ENCODE measurements at places on chromosomes 11 and 22.

GRCh38 chr22:24876700-24877099 is 69.8 kb downstream of the LHFPL7 start:
- no peak for DNase-seq

DNA sequence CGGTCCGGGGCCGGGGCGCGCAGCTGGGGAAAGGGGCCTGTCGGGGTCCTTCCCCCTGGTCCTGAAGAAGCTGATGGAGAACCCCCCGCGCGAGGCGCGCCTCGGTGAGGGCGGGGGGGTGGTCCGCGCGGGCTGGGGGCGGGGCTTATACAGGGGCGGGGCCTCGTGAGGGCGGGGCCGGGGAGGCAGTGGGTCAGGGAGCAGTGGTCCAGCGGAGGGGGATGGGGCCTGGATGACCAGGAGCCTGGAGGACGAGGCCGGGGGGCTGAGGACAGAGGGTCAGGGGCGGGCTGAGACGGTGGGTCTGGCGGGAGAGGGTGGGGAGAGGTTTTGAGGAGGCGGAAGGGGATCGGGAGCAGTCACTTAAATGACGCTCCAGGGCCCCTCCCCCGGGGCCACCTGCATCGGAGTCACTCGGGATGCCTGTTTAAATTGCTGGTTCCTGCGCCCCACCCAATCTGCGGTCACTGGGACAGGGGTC is 396 bp downstream of the TEF start:
- DNase-seq: peak; percentile 46

DNA sequence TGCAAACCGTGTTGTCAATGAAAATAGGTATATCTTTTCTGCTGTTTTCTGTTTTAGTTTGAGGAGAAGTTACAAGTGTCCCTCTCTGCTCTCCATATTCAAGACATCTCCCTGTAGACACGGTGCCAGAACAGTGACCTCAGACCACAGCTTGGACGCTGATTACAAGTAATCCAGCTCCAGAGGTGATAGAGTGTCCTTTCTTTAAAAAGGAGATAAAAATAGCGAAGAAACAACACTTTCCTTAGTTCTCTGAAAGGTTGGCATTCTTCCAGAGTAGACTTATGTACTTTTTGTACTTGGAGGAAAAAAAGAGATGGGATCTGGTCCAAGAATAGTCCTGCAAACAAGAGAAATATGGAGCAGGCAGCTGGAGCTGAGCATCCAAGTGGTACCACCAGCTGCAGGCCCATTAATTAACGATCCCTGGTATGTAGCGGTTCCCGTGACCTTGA is 43.0 kb upstream of the WT1 start:
- peak; percentile 35 for DNase-seq

GRCh38 chr22:45640941-45641621 is 30.6 kb upstream of the ATXN10 start:
- DNase-seq: no peak

DNA sequence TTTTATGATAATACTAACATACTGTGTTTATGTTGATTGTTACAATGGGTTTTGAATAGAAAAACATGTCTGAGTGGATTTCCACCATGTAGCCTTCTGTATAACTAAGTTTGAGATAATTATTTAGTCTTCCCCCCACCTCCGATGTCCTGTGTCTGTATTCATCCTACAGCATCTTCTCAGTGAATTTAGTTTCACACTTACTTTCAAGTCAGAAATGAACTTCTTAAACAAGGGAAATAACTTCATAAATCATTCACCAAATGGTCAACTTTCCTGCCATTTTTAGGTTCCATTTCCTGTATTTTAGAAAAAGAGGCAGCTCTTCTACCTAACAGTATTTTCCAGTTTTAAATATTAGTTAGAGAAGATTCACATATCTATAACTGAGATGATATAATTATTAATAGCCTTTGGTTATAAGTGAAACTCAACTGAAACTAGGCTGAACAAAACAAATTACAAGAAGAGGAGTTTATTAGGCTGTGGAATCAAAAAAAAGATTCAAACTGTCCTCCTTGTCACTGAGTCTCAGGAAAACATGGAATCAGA is 3.5 kb downstream of the OR51B5 start:
- DNase-seq: no peak

GRCh38 chr11:11845071-11845470 is 3.3 kb downstream of the USP47 start:
- peak; percentile 62 for DNase-seq

DNA sequence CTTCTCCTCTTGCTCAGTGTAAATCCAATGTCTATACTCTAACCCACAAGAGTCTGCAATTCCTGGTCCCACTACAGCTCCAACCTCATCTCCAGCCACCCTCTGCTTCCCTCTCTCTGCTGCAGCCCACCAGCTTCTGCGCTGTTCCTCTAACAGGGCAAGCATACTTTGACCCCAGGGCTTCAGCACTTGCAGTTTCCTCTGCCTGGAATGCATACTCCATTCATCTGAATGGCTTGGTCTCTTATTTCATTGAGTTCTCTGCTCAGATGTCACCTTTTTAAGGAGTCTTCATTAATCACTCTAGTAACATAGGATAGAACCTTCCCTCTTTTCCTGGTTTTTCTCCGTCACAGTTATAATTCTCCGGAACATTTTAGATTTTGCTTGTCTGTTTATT is 141.6 kb downstream of the BUD13 start:
- DNase-seq: no peak

GRCh38 chr11:84563356-84563755 is 1063.8 kb downstream of the DLG2 start:
- no peak for DNase-seq

GRCh38 chr22:46336119-46337078 is 885 bp downstream of the TRMU start:
- peak; percentile 11 for DNase-seq

GRCh38 chr11:111718859-111719258 is 47.3 kb downstream of the PPP2R1B start:
- no peak for DNase-seq

- peak; percentile 93 for DNase-seq
Observed at GRCh38 chr22:30287648-30288418, 1.5 kb downstream of the CASTOR1 start.

DNA sequence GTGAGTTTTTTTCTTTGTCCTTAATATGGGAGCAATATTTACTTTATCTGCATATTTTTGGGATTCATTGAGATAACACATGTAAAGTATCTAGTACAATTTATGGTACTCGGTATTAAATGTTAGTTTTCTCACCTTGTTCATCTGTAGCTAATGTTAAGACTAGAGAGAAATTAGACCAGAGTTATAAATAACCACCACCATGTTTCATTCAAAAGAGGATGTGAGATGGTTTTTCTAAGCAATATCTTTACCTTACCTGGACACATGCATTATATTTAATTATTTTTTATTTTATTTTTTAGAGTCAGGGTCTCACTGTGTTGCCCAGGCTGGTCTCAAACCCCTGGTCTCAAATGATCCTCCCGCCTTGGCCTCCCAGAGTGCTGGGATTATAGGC is 18.4 kb downstream of the ARHGAP42 start:
- DNase-seq: no peak

DNA sequence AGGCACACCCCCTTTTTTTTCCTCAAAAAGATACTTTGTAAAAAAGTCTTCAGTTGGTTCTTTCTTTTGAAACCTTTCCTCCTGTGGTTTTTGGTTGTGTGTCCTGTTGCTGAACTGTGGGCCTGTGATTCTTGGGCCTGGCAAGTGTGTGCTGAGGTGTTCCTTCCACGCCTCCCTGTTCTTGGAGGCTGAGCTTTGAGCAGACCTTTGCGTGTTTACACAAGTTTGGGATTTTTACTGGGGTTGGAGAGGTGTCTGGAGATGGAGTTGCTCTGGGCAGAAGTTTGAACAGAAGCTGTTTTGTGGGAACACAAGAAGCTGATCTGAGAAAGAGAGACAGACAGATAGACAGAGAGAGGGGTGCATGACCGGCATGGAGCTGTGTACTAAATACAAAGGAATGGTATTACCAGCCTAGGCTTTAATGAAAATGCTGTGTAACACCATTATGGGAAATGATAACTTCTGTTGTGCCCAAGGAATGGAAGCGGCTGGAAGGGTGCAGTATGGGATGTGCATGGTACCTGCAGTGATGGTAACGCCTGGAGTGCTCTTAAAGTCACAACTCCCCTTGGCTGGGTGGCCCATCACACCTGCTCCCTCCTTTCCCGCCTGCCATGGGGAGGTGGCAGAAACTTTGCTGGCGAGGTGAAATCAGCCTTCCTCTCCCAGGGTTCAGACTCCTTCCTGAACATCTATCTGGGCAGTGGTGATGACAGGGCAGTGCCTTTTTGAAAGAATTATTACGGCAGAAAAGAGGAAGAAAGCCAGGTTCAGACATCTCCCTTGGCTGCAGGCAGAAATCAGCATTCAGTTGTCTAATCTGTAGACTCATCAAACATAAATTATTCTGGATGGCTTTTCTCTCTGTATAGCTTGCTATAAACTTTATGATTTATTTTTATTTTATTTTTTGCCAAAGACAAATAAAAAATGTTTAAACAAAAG is 70.4 kb downstream of the LDLRAD3 start:
- DNase-seq: peak; percentile 34

- DNase-seq: no peak
Observed at GRCh38 chr11:8997451-8997850, 6.3 kb downstream of the NRIP3 start.

DNA sequence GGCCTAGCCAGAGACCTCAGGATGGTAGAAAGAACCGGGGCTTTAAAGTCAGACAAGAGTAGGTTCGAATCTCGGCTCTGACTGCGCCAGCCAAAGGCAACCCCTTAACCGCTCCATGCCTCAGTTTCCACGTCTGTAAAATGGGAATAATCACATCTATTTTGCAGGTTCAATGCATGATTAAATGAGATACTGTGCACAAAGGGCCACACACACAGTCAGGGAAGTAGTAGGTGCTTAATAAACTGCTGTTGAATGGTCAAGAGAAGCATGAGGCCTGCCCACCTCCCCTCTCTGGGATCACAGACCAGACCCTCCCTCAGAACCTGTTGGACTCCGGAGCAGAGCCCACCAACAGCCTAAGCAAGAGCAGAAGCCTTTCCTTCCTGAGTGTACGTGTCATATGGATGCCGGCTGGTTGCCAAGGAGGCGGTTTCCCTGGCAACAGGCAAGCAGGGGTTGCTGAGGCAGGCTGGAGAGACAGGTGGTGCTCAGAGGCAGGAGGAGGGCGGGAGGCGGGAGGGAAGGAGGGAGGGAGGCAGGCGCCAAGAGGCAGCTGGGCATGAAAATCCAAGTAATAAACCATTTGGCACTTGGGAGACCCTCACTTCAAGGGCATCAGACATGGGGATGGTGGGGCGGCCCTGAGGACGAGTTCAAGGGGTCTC is 43.9 kb downstream of the NFAM1 start:
- no peak for DNase-seq

DNA sequence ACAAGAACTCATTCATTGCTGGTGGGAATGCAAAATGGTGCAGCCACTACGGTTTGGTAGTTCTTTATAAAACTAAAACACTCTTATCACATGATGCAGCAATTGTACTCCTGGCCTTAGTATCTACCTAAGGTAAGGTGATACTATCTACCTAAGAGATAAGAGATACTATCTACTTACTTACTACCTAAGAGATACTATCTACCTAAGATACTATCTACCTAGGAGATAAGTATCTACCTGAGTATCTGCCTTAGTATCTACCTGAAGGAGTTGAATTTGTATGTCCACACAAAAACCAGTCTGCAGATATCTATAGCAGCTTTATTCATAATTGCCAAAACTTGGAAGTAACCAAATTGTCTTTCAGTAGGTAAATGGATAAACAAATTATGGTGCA is 29.0 kb upstream of the SMCO4 start:
- DNase-seq: no peak

DNA sequence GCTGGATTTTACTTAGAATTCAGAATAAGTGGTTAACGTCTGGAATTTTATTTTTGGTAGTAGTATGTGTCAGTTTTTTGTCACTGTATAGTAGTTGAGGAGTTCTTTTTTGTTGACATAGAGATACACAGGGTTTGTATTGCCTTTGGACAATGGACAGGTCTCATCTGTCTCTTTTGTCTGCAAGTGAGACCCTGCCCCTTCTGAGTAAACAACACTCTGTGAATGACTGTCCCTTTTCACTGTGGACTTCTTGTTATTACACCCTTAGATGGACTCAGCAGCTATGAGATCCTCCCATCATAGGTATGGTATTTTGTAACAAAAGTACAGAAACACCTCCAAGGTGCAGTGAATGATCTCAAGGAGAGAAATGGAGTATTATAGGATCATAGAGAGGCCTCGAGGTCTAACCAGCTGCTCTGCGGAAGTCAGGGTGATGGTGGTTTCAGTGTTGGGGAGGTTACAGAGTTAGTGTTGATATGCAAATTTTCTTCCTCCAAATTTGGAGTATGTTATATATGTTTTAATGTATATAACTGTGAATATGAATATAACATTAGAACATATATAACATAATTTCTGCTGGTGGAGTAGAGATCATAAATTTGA is 7.8 kb downstream of the PPP6R3 start:
- no peak for DNase-seq

DNA sequence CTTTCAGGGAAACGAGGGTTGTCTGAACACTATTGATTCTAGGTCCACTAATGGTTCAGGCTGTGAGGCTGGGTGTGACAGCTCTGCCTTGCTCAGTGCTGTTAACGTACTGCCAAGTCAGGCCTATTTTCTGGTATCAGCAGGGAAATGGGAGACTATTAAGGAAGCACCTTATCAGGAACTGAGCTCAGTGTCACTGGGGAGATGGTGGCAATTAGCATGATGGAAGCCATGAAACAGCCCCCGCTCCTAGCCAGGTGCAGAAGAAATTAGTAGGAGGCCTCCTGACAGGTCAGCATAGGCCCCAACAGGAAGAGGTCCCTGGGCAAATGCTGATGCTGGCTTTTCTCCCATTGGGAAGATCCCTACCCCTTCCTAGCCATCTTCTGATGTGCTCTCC is 42.6 kb upstream of the LMO2 start:
- no peak for DNase-seq

- no peak for DNase-seq
Observed at GRCh38 chr11:1295086-1295485, 14.3 kb downstream of the TOLLIP start.

- no peak for DNase-seq
Observed at GRCh38 chr11:117476531-117477142, 149.0 kb downstream of the CEP164 start.

GRCh38 chr11:121547574-121547973 is 94.8 kb upstream of the SORL1-AS1 start:
- no peak for DNase-seq

GRCh38 chr11:104944076-104944475 is 24.3 kb downstream of the CASP4 start:
- no peak for DNase-seq

DNA sequence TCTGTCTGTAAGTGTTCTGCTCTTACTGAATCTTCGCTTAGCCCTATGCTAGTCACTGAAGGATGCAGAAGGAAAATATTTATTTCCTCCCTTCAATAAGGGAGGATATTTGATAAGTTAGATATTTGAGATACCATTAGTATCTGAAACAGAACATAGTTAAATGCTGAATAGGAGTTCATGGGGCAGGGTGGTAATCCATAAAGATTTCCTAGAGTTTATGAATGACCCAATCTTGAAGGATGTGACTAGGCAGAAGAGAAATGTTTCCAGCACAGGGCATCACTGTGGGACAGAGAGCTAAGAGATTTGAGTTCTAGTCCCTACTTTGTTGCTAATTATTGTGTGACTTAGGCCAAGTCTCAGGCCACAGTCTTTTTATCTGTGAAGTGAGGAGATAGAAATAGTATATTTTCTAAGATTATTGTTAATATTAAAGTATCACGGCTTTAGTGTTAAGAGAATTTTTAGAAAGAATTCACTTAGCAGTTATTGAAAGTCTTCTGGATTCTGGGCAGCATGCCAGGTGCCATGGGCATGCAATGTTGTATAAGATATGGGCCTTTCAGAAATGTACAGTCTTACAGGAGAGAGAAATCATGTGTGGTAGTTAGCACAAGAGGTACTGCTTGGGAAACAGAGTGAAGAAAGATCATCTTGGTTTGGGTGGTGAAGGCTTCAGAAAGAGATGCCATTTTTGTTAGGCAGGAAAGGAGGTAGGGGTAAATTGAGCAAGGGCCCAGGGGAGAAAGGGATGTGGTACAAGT is 24.0 kb downstream of the SWAP70 start:
- peak; percentile 41 for DNase-seq

Measured in OCI-M1 (cell line).